ENCODE measurements at places on chromosomes 16 and 17. TPM values are rescaled to one million over a fixed set of nuclear protein-coding genes. Genes with fewer than 3 reads are reported as not detected.
A peak's percentile ranks its signal among the peaks of the same experiment; 100 is the strongest.

DNA sequence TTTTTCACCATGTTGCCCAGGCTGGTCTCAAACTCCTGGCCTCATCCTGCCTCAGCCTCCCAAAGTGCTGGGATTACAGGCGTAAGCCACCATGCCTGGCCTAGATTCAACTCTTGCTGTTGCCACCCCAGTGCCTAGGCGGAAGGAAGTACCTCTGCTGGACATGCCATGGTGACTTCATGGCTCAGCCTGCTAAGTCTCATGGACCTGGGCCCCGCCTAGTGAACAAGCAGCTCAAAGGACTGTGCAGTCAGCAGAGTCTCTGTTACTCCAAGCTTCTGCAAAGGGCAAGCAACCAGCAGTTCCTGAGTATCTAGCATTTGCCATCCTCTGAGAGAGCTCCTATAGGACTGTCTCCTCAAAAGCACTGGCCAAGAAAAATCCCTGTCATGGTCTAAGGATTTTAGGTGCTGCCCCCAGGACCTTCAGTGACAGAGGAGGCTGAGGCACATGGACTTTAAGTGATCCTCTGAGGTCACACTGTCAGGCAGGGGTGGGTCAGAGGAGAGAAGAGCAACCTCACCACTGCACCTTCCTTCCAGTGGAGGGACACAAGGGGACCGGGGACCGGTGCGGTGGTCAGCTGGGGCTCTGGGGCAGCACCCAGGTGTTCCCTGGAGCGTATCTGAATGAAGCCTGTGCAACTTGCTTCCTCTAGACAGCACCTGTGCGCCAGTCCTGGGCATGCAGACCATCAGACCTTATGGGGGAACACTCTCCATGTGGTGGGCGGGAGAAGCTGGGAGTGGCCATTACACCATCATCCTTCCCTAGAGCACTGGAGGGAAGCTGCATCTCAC is 71.3 kb downstream of the IL21R start:
- no peak overlapping the region for H3K4me3 ChIP-seq
- no peak for DNase-seq
- H3K4me1 ChIP-seq: peaks cover 48% of the 10 kb centered on the region
- H3K27me3 ChIP-seq: no peaks in the 10 kb centered on the region
- H3K36me3 ChIP-seq: peaks cover 42% of the 10 kb centered on the region

DNA sequence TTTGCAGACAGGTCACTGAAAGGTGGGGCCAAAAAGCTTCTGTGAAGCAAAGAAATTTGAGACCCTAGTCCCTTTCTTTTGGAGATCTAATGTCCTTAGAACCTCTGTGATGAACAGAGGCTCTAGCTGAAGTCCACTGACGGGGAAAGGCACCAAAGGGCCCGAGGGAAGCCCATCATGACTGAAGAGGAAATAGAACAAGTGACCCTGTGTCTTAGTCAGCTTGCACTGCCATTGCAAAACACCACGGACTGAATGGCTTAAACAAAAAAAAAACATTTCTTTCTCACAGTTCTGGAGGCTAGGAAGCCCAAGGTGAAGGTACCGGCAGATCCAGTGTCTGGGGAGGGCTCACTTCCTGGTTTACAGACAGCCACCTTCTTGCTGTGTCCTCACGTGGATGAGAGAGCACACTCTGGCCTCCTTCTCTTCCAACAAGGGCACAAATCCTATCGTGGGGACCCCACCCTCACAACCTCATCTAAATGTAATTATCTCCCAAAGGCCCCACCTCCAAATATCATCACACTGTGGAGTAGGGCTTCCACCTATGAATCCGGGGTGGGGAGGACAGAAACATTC is 24.3 kb upstream of the ASGR2 start:
- peaks cover 24% of the 10 kb centered on the region for H3K27me3 ChIP-seq
- no peak overlapping the region for H3K4me3 ChIP-seq
- H3K4me1 ChIP-seq: no peaks in the 10 kb centered on the region
- H3K27ac ChIP-seq: no peak overlapping the region
- no peak for DNase-seq
- no peaks in the 10 kb centered on the region for H3K36me3 ChIP-seq

DNA sequence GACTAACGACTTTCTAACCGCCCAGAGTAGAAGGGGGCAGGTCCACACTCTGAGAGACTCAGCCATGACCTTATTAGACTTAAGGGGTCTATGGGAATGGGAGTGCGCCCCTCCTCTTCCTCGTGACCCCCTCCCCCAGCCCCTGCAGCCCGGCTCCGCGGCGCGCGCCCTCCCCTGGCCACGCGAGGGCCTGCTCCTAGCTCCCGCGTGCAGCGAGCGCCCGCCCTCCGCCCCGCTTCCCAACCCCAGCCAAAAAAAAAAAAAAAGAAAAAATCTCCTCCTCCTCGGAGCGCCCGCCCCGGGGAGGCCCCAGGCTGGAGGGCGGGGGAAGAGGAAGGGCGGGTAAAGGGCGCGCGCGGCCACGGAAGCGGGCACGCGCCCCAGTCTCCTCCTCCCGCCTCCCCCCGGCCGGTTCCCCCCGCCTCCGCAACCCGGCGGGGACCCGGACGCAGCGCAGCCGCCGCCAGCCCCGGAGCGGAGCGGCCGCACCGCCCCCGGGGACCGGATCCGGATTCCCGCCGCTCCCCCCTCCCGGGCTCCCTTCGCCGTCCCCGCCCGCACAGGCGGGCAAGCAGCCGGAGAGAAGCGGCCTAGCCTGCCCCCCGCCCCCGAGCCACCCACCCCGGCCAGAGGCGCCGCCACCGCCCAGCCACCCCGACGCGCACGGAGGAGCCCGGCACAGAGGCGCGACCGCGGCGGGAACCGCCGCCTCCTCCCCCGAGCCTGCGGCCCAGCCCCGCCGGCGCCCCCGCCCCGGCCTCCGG is 949 bp downstream of the UBTF start:
- H3K36me3 ChIP-seq: peaks cover 21% of the 10 kb centered on the region
- H3K4me1 ChIP-seq: peaks cover 27% of the 10 kb centered on the region
- peak; percentile 68 for DNase-seq
- no peaks in the 10 kb centered on the region for H3K27me3 ChIP-seq
- peak overlapping the region; percentile 86 for H3K27ac ChIP-seq

- DNase-seq: peak; percentile 87
- H3K27ac ChIP-seq: peak overlapping the region; percentile 89
- H3K4me3 ChIP-seq: peak overlapping the region; percentile 77
- peaks cover 9% of the 10 kb centered on the region for H3K4me1 ChIP-seq
Observed at GRCh38 chr17:8220783-8221662, 10.6 kb upstream of the AURKB start.

GRCh38 chr16:2337431-2338296 is 2.9 kb downstream of the ABCA3 start:
- peaks cover 4% of the 10 kb centered on the region for H3K4me1 ChIP-seq
- H3K4me3 ChIP-seq: no peak overlapping the region
- no peaks in the 10 kb centered on the region for H3K36me3 ChIP-seq
- peaks cover 9% of the 10 kb centered on the region for H3K27me3 ChIP-seq
- no peak overlapping the region for H3K27ac ChIP-seq
- no peak for DNase-seq

DNA sequence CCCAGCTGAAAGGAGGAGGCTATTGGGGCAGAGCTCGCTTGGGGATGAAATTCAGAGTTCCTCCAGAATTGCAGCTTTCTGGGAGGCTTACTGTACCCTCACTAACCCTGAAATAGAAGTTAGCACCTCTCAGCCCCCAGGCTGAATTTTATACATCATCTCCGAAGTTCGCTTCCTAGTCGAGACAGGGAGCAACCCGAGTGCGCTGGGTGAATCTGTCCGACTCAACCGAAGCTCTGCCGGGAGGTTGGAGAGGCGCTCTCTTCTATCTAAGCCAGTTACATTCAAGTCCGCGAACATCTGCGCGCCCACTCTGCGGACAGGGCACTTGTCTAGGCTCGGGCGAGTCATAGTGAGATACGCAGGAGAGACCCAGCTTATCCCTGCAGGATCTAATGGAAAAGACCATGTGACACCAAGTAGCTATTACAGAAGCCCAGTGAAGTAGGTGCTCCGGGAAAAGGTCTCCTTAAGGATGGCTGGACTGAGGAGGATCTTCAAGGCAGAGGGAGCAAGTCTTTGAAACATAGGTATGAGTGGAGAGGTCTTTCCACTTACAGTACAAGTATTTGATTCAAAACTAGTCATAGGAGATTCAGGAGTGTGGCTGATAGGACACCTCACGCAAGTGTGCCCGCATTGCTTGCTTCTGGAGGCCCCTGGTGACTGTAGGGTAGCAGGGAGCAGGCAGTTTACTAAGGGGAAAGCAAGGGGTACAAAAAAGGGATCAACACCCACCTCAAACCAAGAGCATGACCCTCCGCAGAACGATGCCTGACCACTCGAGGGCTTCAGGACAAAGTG is 646 bp upstream of the HES7 start:
- peak overlapping the region; percentile 60 for H3K4me3 ChIP-seq
- DNase-seq: no peak
- no peak overlapping the region for H3K27ac ChIP-seq

DNA sequence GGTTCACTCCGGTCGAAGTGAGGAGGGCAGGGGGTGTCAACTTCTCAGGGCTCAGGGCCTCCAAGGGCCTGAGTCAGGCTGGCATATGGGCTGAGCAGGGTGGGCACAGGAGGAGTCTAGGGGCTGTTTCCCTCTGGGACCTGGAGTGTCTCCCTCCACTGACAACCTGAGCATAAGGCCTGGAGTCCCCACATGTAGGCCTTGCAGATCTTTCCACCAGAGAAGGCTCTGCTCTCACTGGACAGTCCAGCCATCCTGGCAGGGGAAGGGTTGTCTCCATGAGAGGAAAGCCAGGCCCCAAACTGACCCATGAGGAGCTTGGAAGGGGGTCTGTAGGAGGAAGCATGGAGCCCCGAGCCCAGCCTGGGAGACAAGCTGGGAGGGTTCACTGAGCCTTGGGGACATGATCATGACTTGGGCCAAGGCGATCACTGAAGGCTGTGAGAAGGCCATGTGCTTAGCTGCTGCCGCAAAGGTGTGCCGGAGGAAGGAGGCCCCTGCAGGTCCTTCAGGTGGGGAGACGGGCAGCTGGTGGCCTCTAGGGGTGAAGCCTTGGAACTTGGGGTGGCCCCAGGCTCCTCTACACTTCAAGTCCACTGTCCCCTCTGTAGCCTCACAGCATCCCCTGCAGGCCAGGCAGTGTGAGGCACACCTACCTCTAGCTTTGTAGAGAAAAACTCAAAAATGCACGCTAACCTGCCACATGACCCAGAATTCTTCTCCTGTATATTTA is 9.9 kb downstream of the CMTM2 start:
- no peak overlapping the region for H3K27ac ChIP-seq
- peaks cover 2% of the 10 kb centered on the region for H3K4me1 ChIP-seq
- H3K36me3 ChIP-seq: no peaks in the 10 kb centered on the region
- no peaks in the 10 kb centered on the region for H3K27me3 ChIP-seq
- DNase-seq: no peak

DNA sequence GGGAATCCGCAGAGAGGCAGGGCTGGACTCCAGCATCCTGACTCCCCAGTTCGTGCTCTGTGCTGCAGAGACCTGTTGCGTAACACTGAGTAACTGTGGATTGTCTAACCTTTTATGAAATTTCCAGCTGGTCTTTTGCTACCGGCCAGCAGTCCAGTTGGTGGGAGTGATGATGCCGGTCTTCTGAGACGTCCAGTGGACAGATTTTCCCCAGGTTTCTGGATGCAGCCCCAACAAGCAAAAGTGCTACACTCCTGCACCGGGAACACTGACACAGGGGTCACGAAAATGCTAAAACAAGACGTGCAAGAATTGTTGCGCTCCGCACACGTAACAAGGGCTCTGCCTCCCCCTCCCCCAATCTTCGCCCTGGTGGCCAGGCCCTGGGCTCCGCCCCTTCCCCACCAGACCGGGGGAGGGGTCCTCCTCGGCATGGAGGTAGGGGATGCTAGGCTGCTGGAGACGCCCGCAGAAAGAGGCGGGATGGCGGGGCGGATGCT is 701 bp upstream of the MRC2 start:
- H3K4me1 ChIP-seq: peaks cover 37% of the 10 kb centered on the region
- peak overlapping the region; percentile 95 for H3K27ac ChIP-seq
- no peaks in the 10 kb centered on the region for H3K27me3 ChIP-seq
- no peaks in the 10 kb centered on the region for H3K36me3 ChIP-seq
- peak overlapping the region; percentile 88 for H3K4me3 ChIP-seq

- H3K36me3 ChIP-seq: no peaks in the 10 kb centered on the region
- no peak for DNase-seq
- no peak overlapping the region for H3K27ac ChIP-seq
- H3K4me1 ChIP-seq: no peaks in the 10 kb centered on the region
Observed at GRCh38 chr17:45992175-45992574, 6.9 kb upstream of the STH start.

- no peak for DNase-seq
- H3K27me3 ChIP-seq: peaks cover 2% of the 10 kb centered on the region
- H3K4me1 ChIP-seq: no peaks in the 10 kb centered on the region
- H3K4me3 ChIP-seq: no peak overlapping the region
Observed at GRCh38 chr17:79504181-79504605, 106.7 kb downstream of the RBFOX3 start.

- peak overlapping the region; percentile 52 for H3K4me3 ChIP-seq
- H3K27ac ChIP-seq: peak overlapping the region; percentile 55
- no peaks in the 10 kb centered on the region for H3K36me3 ChIP-seq
- H3K4me1 ChIP-seq: peaks cover 58% of the 10 kb centered on the region
Observed at GRCh38 chr17:2402544-2402943, 1.7 kb upstream of the MNT start.

GRCh38 chr17:27475981-27476895 is 20.0 kb downstream of the KSR1 start:
- H3K4me1 ChIP-seq: peaks cover 23% of the 10 kb centered on the region
- H3K27ac ChIP-seq: no peak overlapping the region
- H3K4me3 ChIP-seq: no peak overlapping the region
- H3K27me3 ChIP-seq: no peaks in the 10 kb centered on the region
- no peaks in the 10 kb centered on the region for H3K36me3 ChIP-seq

- peaks cover 3% of the 10 kb centered on the region for H3K27me3 ChIP-seq
- DNase-seq: peak; percentile 79
- H3K36me3 ChIP-seq: no peaks in the 10 kb centered on the region
- no peak overlapping the region for H3K27ac ChIP-seq
Observed at GRCh38 chr16:65833171-65833871, 533.2 kb upstream of the CDH5 start.

- H3K27ac ChIP-seq: peak overlapping the region; percentile 43
- H3K4me3 ChIP-seq: no peak overlapping the region
- DNase-seq: peak; percentile 86
- no peaks in the 10 kb centered on the region for H3K36me3 ChIP-seq
- no peaks in the 10 kb centered on the region for H3K27me3 ChIP-seq
Observed at GRCh38 chr16:81647527-81647926, 131.6 kb upstream of the PLCG2 start.

DNA sequence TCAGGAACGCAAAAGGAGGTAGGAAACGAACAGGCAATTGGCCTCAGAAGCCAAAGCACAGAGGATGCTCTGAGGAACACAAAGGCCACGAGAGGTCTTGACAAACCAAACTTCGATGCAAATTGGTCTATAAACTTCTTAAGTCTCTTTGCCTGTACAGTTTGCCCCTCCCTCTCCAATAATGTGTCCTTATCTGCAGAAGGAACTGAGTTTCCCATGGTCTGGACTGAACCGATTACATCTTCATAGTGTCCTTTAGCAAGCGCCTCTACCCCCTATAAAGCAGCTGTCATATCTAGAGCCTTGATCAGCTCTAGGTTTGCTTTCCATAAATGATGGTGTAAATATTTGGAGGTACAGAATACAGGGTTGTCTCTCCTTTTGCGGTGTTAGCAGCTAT is 3.1 kb upstream of the CDRT4 start:
- H3K27me3 ChIP-seq: no peaks in the 10 kb centered on the region
- H3K27ac ChIP-seq: no peak overlapping the region
- H3K4me3 ChIP-seq: no peak overlapping the region
- no peak for DNase-seq
- H3K4me1 ChIP-seq: peaks cover 12% of the 10 kb centered on the region

The IRX3 gene
- 0.75 TPM for total RNA-seq

The GDPD3 gene
- 1.8 TPM for total RNA-seq

The LGALS3BP gene
- 495 TPM for total RNA-seq

The YPEL2 gene
- total RNA-seq: 36.2 TPM

The ZNF750 gene
- 0.34 TPM for total RNA-seq

The ABCA6 gene
- total RNA-seq: not detected

The KRT33A gene
- total RNA-seq: not detected

Data from astrocyte (in vitro differentiated cells and primary cell).